ENCODE measurements at places on chromosomes 16 and 17.

GRCh38 chr17:81418710-81419318, 23.6 kb downstream of the BAHCC1 start:
- DNase-seq = no peak

GRCh38 chr16:15707332-15707731, 57.3 kb downstream of the NDE1 start:
- DNase-seq = no peak

DNA sequence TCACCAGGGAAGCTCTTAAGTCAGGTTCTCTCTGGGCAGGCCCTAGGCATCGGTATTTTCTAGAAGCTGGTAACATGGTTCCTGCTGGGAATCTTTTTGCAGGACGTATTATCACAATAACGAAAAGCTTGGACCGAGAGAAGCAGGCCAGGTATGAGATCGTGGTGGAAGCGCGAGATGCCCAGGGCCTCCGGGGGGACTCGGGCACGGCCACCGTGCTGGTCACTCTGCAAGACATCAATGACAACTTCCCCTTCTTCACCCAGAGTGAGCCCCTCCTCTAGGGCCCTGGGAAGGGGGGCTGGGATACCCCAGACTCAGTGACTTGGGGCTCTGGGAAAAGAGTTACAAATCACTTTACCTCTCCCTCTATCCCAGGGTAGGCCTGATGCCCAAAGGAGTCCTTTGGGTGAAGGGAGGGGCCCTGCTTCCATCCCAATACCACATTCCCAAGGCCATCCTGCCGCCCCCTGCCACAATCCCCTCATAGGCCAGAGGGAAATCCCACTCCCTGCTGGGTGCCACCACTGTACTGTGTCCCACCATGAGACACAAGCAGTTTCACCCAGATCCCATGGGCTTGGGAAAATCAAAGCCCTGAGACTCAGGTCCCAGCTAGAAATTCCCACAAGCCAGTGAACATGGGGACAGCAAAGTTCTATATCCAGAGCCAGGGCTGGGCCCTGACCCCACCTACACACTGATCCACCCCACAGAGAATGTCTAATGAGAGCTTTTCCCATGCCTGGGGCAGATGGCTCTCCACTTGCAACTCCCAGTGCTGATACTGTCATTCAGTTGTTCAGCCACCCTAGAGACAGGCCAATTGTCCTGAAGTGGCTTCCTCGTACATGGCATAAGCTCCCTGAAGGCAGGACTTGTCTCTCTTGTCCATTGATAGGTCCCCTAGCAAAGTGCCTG, 23.0 kb downstream of the CDH5 start:
- DNase-seq = no peak

DNA sequence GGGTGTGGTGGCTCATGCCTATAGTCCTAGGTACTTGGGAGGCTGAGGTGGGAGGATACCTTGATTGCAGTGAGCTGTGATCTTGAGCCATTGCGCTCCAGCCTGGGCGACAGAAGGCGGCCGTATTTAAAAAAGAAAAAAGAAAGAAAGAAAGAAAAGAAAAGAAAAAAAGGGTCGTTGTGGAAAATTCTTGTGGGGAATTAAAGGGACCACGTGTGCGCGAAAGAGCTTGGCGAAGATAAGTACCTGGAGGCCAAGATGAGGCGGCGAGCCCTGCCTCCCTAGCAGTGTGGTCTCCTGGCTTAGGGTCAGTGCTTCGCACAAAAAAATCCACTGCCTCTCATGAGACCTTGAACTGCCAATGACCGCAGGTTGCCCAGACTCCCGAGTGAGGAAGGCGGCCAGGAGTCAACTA, 728 bp upstream of the NMT1 start:
- no peak for DNase-seq

DNA sequence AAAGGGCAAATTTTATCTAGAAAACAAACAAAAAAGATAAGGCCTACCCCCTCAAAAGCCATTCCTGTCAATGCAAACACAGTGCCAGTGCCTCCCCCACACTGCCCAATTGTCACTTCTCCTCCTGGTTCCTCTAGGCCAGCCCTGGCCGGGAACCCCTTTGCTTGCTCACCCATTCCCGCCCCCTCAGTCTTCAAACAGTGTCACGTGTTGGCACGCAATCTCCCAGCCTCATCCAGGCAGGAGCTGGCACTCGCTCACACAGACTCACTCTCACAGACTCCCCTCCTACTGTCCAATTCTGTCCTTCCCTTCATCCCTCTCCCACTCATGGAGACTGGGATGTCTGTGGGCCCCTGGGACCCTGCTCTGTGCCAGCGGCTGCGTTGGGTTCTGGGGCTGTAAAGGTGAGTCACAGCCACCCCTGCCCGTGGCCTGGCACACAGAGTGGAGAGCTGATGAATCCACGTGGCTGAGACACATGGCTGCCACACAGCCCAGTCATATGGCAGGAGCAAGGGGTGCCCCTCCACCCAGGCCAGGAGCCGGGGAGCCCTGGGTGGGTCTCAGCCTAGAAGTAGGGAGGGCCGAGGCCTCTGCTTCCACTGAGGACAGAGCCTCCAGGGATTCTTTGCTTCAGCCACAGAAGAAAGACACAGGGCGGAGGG, 54.8 kb downstream of the VAC14 start:
- DNase-seq = no peak

GRCh38 chr17:76274112-76274956, 9.2 kb downstream of the UBALD2 start:
- DNase-seq = no peak

DNA sequence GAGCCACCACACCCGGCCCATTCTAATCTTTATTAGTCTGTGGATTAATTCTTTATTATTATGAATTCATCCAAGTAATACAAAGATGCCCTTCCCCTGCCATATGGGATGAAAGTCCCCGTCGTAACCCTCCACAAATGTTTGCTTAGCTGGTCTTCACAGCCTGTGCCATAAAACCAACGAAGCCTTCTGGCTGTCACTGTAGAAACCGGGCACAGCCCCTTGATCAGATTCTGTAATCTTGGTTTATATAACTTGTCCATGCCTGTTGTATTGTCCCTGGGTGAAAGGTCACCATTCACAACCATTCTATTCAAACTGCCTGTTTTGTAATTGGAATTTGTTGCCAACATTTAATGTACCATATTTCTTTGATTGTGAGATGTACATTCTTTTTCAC, 66.5 kb downstream of the ATP2C2 start:
- DNase-seq = no peak

GRCh38 chr17:5499476-5500231, 13.3 kb downstream of the MIS12 start:
- no peak for DNase-seq
